SK-N-SH treated with all-trans-retinoic acid at 6 μM for 48 hours (cell line): ENCODE measurements at places on chromosomes 6 and 20.
A peak's percentile ranks its signal among the peaks of the same experiment; 100 is the strongest.

- no peak for ATAC-seq
Observed at GRCh38 chr6:15395087-15395486, 149.2 kb downstream of the JARID2 start.

DNA sequence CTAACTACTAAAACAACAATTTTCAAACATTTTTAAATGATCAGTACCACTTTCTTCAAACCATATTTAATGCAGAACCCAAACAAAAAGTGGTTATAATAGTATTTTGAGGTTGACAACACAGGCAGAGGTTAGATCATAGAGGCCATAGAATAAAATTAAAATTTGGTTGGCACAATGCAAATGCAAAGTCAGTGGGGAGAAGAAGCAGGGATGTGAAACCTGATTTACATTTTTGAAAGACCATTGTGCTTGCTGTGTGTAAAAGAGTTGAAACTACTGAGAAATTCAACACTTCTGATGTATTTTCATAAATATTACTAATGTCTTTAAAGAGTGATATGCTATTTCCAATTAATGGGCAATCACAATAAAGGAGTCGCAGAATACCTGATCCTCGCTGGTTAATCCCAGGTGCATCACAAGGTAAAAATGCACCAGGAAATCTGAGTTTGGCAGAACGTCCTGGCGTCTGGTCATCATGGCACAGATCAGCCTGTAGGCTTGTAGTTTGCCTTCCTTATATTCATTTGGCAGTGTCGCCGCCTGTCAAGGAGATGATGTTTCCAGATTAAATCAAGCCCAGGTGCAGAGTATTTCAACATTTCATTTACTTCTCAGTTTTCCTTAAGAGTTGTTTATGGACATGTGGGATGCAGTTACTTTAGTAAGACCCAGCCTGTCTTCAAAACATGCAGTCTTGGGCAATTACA, 141.2 kb downstream of the RALGAPA2 start:
- no peak for ATAC-seq

DNA sequence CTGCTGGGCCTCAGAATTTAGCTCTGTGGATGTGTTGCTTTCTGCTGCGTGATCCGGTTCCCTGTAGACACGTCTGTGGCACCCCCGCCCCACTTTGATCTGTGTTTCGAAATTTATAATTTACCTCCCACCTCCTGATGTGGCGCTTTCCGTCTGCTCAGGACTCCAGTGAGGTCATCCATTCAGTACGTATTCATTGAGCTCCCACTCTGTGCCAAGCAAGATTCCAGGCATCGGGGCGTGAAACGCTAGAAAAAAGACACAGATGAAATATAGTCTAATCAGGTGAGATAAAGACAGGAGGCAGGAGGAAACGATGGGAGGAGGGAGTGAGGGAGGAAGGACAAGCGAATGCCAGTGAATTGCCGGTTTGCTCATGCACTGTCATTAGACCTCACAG, 431.9 kb upstream of the SULF2 start:
- no peak for ATAC-seq

DNA sequence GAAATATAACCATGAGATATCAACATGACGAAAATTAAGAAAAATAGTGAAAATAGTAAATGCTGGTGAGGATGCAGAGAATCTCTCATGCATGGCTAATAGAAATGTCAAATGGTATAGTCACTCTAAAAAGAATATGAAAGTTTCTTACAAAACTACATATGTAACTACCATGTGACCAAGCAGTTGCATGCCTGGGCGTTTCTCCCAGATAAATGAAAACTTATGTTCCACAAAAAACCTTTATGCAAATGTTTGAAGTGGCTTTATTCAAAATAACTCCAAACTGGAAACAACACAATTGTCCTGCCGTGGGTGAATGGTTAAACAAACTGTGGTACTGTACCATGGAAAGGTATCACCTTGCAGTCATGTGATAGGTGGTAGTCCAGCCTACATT, 112.4 kb downstream of the HDGFL1 start:
- no peak for ATAC-seq

- ATAC-seq: peak; percentile 60
Observed at GRCh38 chr20:9262653-9263194, 193.8 kb downstream of the PLCB4 start.

DNA sequence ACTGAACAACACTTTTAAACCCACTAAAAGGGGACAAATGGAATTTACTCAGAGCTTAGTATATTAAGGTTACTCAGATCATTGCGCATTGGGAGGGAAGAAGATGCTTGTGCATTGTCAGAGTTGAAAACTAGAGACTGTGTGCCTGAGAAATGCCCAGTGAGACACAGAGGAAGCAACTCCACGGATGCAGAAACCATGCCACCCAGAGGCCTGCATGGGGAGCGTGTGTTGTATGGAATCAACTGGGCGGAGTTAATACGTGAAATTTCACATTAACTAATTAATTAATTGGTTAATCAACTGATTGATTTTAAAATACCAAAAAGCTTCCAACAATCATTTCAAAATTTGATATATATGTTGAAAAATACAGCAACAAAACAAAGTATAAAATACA, 391.6 kb downstream of the PLCB1 start:
- ATAC-seq: peak; percentile 48; the same call in 1 of the 3 replicates

- peak; percentile 70 for ATAC-seq
Observed at GRCh38 chr6:122322824-122323223, 76.6 kb upstream of the HSF2 start.

DNA sequence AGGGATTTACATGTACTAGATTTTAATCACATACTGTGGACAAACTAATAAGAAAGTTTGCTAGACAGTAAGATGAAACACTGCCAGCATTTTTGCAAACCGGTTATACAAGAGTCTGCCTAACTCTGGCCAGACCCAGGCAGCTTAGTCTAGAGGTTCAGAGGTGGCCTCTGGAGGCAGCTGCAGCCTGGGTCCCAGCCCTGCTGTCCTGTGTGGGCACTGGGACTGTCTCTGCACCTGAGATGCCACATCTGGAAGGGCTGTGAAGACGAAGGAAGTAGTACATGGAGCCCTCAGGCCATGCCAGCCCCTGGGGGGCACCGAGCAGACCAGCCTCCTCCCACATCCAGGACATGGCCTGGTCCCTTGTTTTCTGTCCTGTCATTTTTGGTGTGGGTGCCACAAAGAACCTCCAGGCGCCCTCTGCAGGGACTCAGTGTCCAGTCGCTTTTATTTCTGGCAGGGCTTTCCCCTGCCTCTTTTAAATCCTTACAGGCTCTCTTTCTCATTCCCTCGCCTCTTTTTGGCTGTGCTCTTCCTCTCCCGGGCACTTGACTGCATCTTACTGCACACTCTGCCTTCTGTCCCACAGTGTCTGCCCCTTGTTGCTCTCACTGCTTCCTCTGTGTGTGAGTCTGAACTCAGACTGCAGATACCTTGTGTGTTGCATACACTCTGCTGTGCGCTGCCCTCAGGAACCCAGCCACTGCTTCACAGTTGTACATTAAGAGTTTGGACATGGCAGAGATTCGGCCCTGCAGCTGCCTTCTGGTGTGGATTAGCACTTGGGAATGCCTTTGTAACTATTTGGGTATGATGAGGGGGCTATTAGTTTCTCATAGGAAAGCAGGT, 216.7 kb downstream of the ZDHHC14 start:
- peak; percentile 86 for ATAC-seq

GRCh38 chr20:17666481-17666880, 15.6 kb downstream of the RRBP1 start:
- no peak for ATAC-seq

DNA sequence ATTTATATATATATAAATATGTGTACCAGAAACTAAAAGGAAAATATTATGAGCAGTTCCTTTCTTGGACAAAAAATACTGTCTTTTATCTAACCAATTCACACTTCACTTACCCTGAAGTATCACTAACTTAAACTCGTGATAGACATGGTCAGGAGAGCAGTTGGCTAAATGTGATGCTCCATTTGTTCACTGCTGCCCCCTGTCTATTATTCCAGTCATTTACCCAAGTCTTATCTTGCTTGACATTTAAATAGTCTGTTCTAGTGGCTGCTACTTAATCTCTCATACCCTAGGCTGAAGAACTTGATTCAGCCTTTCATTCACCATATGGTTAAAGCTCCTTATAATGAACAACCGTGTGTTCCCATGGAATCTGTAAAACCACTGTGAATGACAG, 789.6 kb upstream of the EYS start:
- 0 out of 3 replicates have a peak, but pooled peaks have one; percentile 47 for ATAC-seq

- ATAC-seq: no peak
Observed at GRCh38 chr6:144190080-144190479, 39.8 kb downstream of the STX11 start.

- no peak for ATAC-seq
Observed at GRCh38 chr6:48570656-48571055, 459.7 kb upstream of the PTCHD4 start.
